ENCODE measurements at places on chromosomes 4 and X.

DNA sequence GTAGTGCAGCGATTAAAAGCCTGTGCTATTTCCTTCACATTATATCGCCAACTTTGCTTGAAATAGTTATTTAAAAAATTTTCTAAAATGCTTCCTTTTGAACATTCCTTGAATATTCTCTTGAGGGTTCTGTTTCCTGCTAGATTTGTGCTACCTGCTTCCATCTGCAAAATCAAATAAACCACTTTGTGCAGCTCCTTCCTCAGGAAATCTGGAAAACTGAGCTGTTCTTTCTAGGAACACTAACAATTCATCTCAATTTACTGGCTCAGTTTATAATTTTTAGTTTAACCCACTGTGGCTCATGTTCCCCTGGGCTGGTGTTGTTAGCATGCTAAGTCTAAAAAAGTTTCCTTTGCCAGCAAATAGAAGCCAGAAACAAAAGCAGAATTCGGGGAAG lies 88.1 kb upstream of the LCORL start:
- DNase-seq = no peak

GRCh38 chrX:40104985-40105834 lies 7.5 kb upstream of the BCOR start:
- DNase-seq = no peak

DNA sequence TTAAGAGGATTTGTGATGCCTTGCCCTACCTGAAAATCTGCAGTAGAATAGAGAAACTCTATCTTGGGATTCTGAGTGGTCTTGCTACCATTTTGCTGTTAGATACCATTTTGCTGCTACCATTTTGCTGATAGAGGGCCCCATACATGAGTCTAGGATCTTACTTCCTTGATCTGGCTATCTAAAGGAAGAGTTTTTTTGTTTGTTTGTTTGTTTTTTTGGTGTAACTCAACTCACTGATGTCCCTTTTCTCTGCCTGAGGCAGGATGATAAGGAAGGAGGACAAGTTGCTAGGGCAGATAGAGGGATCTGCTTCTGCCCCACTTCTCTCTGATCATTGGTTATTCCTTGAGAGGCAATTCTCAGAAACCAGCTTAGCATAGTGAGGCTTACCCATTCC lies 31.0 kb downstream of the XK start:
- no peak for DNase-seq

GRCh38 chr4:98518559-98519267 lies 139.7 kb downstream of the TSPAN5 start:
- no peak for DNase-seq

- DNase-seq = no peak
Measured at GRCh38 chr4:26346203-26346620, 25.4 kb downstream of the RBPJ start.

Measured in cerebellar nuclear complex (tissue), 1 donor.